ENCODE measurements at places on chromosomes 7 and 10.

- DNase-seq: no peak
These were observed 409.5 kb downstream of the SUGCT start for GRCh38 chr7:40544221-40544723.

DNA sequence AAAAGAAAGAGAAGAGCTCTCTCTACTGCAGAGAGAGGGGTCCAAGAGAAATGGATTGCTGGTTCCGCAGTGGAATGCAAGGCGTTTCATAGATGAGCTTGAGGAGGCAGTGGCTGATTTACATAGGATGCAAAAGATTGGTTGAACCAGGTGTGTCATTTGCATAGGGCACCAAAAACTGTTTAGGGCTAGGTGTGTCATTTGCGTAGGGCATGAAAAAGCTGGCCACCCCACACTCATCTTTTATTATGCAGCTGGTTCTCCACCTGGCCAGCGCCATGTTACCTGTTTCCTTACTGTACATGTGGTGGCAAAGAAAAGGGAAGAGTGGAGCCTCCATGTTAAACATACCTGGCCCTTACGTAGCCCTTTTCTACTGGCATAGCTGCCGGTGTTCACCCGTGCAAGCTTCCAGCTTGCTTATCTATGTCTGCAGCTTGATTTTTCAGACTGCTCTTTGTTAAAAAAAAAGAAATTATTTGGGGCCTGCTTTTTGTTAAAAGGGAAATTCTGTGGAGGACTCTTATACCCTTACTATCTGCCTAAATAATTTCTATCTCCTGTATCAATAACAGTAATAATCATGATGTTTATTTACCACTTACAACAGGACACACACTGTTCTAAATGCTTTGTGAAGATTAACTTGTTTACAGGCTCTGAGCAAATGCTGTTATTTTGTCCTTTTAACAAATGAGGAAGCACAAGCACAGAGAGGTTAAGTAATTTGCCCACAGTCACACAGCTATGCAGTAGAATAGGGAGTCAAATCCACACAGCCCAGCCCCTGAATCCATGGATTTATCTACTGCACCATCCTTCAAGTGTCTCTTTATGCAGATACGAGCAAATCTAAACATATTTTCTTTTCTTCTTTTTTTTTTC is 33.3 kb downstream of the CASP7 start:
- DNase-seq: no peak

DNA sequence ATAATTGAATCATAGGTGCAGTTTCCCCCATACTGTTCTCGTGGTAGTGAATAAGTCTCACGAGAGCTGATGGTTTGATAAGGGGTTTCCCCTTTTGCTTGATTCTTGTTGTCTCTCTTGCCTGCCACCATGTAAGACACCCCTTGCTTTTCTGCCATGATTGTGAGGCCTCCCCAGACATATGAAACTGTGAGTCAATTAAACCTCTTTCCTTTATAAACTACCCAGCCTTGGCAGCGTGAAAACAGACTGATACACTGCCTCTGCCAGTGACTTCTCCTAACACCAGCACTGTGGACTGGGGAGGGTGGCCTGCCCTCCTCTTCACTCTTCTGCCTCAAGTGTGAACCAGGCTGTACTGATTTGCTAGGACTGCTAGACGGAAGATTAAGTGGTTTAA is 108.6 kb downstream of the RAB11FIP2 start:
- DNase-seq: no peak

GRCh38 chr10:118508355-118508754 is 87.1 kb downstream of the PRLHR start:
- DNase-seq: no peak

DNA sequence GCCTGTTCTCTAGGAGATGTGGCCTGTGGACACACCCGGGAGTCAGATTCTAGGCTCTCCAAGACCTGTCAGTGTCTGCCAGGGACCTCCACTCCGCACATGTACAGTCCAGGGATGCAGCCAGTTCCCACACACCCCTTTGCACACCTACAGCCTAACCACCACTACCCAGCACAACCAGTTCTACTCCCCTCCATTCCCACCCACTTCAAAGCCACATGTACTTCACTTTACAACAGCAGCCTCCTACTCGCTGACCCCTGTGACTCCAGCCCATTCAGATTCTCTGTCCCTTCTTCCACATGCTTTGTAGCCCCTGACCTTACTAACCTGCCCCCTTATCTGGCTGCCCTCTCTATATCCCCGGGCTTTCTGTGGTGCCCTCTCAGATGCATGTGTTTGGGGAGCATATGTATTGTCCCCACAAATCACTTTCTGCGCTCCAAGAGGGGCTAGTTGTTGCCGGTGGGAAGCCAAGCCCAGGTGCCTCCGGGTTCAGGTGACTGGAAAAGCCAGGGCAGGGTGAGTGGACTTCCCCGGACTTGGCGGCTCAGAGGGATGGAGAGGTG is 7.2 kb downstream of the LBX1 start:
- no peak for DNase-seq

- DNase-seq: no peak
These were observed 57.5 kb downstream of the CACNB2 start for GRCh38 chr10:18197706-18198105.

GRCh38 chr7:148177972-148178371 is 412.6 kb upstream of the C7orf33 start:
- DNase-seq: no peak

DNA sequence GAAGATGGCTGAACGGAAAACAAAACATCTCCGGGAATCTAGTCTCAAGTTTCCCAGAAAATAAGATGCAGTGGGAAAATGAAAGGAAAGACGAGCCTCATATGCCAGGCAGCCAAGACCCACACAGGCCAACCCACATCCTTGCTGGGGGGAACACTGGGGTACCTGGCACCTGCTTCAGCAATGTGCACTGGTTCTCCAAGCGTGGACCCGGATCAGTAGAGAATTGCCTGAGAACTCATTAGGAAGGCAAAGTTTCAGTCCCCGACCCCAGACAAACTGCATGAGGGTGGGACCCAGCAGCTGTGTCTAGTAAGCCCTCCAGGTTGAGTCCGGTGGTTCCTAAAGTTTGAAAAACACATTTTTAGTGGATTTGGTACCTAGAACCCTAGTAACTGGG is 18.4 kb downstream of the FAM53B start:
- no peak for DNase-seq

- DNase-seq: no peak
These were observed 464.4 kb upstream of the MBL2 start for GRCh38 chr10:53236941-53237340.

DNA sequence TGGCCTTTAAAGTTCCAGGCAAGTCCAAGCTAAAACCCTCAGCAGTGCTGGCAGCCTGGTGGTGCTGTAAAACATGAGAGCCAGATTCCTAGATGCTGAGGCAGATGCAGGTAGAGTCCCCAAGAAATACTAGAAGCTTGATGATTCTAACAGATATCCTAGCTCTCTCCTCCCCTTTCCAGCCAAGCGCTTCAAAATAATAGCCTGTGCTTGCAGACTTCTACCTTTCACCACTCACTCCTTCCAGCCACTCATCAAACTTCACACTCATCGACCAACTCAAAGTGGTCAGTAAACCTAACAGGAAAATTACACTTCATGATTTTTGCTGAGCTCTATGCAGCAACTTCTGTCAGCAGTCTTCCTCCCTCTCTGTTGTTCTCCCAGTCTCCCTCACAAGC is 50.2 kb downstream of the LMBR1 start:
- DNase-seq: no peak

- DNase-seq: no peak
These were observed 57.4 kb downstream of the HIBADH start for GRCh38 chr7:27605283-27605682.

- DNase-seq: no peak
These were observed 53.3 kb downstream of the AKAP9 start for GRCh38 chr7:91993976-91994375.

GRCh38 chr7:47332681-47333553 is 249.0 kb downstream of the TNS3 start:
- no peak for DNase-seq

DNA sequence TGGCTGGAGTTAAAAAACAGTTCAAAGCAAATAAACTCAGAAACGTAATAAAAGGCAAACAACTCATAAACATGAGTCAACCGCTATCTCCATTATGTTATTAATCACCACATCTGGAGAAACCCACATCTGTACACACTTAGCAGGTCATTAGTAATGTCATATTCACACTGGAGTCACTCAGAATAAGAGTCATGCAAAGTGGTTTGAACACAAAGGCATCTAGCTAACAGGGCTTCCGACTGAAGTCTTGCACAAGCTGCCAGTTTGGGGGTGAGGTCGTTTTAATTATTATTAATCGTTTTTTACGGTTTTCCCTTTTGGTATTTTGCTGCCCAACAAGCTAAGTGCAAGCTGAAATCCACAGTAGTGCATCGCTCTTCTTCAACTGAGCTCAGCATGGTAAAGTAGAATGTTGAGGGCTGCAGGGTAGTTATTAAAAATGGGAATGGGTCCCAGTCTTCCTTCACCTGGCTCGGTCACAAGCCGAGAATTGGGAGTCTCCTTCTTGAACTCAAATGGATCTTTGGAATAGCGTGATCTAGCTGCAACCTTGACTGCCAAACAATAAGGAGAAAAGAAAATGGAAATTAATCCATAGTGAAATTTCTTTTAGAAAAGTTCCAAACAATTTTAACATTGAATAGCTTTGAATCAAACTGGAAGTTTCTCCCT is 663.5 kb downstream of the KCNMA1 start:
- DNase-seq: no peak

- DNase-seq: no peak
These were observed 12.4 kb upstream of the ARHGAP12 start for GRCh38 chr10:31940839-31941653.

DNA sequence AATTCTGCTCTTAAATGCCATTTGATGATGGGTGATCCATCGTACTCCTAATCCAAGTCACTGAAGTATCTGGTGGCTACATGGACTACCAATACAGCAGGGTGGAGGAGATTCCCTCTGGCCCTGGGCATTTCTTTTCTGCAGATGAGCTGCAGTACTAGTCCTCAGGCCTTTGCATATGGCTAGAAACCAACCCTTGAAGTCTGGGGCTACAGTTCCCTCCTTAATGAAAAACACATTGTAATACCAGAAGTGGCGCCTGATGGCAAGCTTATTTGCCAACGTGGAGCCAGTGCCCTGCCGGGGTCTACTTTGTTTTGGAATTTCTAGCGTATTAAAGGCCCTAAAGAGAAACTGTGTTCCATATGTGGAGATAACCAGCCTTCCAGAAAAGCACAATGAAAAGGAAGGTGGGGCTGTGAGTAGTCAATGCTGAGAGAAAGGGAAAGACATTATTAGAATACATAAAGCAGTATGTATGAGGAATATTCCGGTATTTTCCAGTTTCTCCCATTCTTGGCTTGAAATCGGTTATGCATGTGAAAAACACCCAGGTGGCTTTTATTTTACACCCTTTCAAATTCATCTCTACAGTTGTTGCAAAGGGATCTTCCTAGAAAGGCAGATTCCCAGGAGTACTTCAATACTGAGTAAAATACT is 368.8 kb downstream of the PRPF18 start:
- DNase-seq: no peak

- DNase-seq: no peak
These were observed 202.1 kb upstream of the NFE2L3 start for GRCh38 chr7:25949736-25950487.

DNA sequence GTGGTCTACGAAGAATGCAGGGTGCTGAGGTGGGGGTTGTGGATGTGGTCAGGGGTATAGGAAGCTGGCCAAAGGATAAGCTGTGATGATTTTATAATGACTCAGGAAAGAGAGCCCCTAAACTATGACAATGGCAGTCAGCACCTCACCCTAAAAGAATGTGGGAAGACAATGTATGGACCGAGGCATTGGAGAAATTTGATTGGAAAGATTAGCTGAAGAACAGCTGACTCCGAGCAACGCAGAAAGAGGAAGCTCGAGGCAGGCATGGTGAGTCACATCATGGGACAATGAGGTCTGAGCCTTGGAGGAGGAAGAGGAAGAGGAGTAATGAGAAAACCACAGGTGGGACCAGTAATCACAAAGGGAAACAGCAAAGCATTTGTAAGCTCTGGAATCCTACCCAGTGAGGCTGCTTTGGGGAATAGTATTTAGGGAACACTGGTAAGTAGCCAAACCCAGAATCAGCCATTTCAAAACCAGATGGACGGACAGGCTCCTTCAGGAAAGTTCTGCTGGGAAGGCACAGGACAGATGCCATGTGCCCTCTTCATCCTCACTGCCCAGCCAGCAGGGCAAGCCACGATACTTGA is 295.4 kb downstream of the PRPF18 start:
- DNase-seq: no peak

GRCh38 chr7:151087245-151088018 is 1.2 kb downstream of the AGAP3 start:
- DNase-seq: no peak

DNA sequence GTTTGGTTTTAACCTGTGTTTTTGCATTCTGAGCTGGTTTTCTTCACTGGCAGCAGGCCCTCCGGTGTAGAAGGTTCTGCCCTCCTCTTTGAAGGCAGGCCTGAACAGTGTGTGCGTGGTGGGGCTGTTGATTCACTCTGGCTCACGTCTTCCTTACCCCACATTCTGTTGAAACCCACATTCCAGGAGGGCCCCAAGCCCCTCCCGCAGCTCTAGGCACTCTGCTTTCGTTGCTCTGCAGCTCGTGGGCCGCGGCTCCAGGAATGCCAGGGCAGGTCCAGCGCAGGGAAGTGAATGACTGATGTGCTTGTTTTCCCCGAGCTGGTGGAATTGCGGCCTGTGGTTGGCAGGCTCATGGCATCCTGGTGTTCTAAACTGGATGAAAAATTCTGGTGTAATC is 49.0 kb downstream of the HTRA1 start:
- DNase-seq: no peak

- DNase-seq: no peak
These were observed 20.1 kb upstream of the SH2D4B start for GRCh38 chr10:80517416-80518142.

GRCh38 chr10:69960988-69961880 is 91.4 kb upstream of the MACROH2A2 start:
- no peak for DNase-seq

GRCh38 chr7:44978511-44979366 is at the start of gene MYO1G:
Gene MYO1G (minus strand): TSS chr7:44979015. CDS start chr7:44978961, 54 bp downstream.
- peak; percentile 67 for DNase-seq

DNA sequence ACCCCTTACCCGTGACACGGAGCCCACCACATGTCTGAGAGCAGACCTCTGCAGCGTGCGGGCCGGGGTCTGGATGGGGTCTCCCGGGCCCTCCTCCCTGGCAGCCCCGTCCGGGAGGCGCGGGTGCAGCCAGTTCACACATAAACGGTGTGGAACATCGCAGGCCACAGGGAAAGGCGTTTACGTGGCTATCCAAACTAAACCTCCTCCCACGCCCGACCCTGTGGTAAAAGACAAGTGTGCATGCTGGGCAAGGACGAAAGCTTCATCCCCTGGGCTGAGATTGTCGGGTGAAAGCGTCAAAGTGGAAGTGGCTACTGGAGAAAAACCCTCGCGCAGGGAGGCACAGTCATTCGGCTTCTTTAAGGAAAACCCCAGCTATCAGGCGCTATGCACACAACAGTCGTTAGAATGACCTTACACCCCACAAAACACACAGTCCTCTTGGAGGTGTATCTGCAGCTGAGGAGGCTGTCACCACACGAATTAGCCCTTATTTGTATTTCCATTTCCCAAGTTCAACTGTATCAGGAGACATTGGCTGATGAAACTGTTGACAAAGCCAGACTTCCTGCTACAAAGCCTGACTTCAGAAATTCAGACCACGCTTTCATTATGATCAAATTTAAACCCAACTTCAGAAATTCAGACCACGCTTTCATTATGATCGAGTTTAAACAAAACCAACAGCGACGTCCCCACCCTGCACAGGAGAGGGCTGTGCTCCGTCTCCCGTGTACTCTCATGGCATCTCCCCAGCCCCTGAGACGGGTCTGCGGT is 15.3 kb downstream of the GPER1 start:
- no peak for DNase-seq

Data from stimulated activated CD4-positive, alpha-beta T cell treated with anti-CD3 and anti-CD28 coated beads, Interleukin-2, amount 100 ng/mL, for 4 hours (primary cell).